CD4-positive, alpha-beta T cell treated with Interleukin-21 for 1 hour (primary cell): ENCODE measurements at places on chromosomes 6 and 20.

GRCh38 chr20:30491016-30491415 lies 766.4 kb upstream of the DEFB115 start:
- DNase-seq = no peak

DNA sequence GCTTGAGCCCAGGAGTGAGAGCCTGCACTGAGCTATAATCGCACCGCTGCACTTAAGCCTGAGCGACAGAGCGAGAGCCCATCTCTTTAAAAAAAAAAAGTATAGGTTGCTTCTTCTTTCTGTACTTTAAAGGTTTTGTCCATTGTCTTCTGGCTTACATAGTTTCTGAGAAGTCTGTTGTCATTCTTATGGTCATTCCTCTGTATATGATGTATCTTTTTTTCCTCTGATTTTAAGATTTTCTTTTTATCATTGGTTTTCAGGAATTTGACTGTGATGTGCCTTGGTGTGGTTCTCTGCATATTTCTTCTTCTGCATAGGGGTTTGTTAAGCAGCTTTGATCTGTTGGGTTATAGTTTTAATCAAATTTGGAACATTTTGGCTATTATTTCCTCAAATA lies 29.1 kb downstream of the QRSL1 start:
- no peak for DNase-seq

- DNase-seq = peak; percentile 28
These were observed 19.0 kb downstream of the VAPB start for GRCh38 chr20:58407966-58408557.

DNA sequence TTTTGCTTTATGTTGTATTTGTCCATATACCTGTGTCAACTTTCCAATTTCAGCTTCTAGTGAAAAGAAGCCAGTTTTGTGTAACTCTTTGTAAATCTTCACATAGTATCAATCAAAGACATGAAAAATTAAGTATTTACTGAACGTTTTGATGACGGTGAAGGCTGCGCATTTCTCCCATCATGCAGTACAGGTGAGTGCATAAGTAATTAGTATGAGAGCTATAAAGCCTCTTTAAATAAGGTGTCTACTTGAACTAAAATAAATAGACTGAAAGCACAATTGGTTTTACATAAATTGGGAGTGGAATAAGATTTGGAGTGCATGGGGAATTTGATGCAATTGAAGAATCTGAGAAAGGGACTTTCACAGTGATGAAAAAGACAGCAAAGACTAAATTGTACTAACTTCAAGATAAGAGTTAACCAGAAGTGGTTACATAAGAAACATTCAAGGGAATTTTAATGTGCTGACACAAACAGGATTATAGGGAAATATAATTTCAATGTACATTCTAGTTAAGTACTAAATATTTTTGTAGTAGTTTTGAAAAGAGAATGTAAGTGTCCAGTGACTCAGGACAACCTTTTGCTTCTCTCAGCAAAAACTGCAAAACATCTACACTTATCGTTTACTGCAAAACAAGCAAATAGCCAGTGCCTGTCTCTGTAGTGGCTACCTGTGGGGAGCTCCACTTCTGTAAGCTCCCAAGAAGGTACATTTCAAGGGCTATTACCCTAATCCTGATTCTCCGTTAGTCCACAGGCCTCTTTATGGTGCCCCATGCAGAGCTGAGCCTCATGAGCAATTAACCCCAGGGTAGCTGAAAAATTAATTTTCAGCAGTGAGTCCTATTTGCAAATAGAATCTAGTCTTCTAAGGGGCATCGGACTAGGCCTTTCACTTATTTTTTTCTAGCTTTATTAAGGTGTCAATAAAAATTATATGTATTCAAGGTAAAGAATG lies 13.0 kb downstream of the TENT5A start:
- no peak for DNase-seq

DNA sequence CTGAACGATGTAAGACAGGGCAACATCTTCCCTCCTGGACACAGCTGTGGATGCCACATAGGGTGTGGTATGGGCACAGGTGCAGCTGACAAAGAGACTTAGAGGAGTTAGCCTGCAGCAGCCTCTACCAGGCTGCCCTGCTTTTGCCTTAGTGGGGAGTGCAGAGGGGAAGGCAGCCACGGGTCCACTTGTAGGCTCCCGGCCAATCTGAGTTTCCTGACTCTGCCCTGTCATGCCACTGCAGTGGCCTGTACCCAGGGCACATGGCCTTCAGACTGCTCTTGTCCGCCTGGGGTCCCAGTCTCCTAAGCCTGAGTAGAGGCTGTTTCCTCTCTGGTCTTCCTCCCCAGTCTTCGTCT lies 17.1 kb upstream of the CST9L start:
- DNase-seq = no peak

DNA sequence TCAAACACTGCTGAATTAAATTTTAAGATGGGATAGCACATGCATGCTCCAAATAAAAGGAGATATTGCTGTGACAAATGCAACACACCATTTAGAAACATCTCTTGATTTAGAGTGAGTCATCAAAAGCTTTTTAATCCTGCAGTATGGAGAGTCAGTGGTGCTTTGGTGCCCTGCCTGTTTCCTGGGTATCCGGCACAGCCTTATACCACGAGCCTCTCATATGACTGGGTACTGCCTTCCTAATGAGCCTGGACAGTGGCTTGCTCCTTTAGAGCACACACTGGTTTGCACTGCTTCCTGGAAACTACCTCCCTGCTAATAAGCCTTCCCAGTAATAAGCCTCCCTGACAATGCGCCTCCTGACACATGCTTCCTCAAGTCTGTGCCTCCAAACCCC lies 65.3 kb upstream of the KCNK16 start:
- DNase-seq = no peak

DNA sequence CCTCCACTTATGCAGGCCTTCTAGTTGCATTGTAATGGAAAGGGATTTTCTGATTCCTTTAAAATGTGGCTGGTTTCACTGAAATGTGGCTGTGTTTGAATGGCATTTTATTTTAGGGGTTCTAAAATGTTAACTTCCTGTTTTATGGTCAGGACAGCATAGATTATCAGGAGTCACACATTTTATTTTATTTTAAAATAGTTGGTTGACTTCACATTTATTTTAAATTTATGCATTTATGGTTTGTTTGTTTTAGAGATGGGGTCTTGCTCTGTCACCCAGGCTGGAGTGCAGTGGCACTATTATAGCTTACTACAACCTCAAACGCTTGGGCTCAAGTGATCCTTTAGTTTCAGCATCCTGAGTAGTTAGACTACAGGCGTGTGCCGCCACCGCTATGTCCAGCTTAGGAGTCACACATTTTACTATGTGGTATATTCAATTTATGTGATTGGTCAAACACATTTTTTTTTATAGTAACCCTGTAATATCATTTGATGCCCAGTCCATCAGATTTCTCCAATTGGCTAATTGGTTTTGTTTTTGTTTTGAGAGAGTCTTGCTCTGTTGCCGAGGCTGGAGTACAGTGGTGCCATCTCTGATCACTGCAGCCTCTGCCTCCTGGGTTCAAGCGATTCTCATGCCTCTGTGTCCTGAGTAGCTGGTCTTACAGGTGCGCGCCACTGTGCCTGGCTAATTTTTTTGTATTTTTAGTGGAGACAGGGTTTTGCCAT lies 2.3 kb downstream of the DTD1 start:
- DNase-seq = no peak

DNA sequence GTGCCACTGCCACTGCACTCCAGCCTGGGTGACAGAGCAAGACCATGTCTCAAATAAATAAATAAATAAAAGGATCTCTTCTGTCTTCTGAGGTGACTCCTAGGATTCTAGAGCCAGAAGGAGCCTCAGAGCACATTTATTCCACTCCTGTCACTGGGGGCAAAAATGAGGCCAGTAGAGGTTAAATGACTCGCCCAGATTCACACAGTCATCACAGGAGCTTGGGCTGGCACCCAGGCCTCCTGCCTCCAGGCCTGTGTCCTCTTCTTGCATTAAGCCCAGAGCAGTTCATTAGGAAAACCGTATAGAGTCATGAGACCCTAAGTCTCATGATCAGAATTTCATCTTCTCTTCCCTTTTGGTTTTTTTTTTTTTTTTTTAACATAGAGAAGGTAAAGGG lies 243.3 kb downstream of the NRN1 start:
- no peak for DNase-seq

- DNase-seq = no peak
These were observed 95.9 kb downstream of the SSR1 start for GRCh38 chr6:7216941-7217621.
